ENCODE measurements at places on chromosomes 1 and 21. TPM values are rescaled to one million over a fixed set of nuclear protein-coding genes. Genes with fewer than 3 reads are reported as not detected.
A peak's percentile ranks its signal among the peaks of the same experiment; 100 is the strongest.

DNA sequence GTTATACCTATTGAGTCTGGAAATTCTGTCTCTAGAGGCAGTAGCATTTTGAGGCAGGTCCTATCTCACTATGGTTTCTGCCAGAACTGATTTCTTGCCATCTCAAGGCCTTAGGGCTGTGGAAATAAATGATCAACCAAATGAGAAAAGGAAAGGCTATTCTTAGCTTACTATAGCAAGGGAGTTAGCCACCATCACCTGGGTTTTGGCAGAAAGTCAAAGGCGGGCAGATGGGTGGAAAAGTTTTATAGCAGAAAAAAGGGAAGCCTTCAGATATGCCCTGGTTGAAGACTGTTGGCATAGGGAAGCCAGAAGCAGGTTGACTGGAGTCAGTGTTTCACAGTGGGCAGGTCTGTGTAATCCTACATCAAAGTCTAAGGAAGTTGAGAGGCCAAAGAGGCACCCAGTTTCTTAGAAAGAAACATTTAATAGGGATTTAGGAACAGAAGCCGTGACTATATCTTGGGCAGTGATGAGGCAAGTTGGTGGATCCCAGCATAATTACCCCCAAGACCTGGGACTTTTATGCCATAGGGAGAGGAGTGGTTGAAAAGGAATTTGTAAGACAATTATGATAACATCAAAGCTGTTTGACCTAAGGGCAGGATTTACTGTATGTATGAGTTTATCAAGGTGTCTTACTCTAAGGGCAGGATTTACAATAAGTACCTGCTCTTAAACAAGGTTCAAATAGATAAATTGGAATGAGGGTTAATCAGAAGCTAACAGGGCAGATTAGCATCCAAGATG, 29.7 kb downstream of the CTH start:
- DNase-seq = no peak

- no peak for DNase-seq
Observed at GRCh38 chr1:114524944-114525343, 13.9 kb upstream of the TRIM33 start.

DNA sequence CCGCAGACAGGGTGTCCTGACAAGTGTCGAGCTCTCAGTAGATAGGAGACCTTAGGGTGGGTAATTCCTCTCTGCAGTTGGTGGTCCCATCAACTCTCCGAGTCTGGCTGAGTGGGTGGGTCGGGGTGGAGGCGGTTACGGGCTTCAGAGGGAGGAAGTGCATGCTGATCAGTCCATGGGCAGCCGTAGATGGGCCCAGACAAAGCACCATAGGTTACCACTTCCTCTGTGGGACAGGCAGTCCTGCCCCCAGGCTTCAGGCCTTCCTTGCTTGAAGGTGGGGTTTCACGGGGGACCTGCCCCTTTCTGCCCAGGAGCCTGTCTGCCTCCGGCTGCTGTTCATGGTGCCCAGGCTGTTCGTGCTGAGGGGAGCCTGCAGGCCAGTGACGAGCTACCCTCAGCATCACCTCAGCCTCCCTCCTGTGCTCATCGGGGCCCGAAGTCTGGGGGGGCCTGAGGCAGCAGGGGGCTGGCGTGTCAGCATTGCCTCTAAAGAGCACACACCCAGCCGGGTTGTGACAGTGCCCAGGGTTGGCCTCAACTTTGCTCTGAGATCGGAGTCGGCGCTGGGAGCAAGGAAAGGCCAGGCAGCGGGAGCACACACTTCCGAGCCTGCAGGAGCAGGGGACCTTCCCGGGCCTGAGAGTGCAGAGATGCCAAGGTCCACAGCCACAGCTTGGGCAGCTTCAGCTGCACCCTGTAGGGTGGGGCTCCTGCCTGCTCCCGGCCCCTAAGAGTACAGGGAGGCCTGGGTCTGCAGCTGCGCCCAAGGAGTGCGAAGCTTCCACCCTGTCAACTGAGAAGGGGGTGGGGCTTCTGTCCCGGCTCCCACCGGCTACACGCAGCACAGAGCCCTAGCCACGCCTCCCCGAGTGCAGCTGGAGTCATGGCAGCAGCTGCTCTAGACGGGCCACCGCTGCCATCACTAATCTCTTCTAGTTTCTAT, 225.4 kb upstream of the NRIP1 start:
- DNase-seq = no peak

- no peak for DNase-seq
Observed at GRCh38 chr1:69110851-69111250, 456.9 kb upstream of the LRRC7 start.

GRCh38 chr1:40248412-40248811, 675 bp downstream of the TMCO2 start:
- no peak for DNase-seq

DNA sequence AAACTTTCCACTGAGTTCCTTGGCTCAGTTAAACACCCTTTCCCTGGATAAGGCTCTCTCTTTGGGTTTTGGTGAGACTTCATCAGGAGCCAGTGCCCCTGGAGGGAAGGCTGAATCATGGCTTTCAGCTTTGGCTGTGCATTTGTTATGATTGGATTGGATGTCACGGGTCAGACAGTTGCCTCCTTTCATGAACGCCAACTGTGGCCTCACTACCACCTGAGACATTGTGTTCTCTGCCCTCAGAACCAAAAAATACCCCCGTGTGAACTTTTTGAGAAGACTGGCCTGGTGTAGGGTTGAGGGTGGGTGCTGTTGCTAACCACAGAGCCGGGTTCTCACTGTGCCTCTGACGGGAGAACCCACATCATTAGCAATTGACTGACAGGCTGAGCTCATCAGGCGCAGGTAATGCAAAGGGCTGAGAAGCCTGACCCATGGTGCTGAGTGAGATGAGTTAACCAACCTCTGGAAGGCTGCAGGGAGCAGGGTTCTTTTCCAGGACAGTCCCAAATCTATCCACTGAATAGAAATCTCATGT, 65.6 kb downstream of the HHAT start:
- DNase-seq = no peak

GRCh38 chr1:41925712-41926111, 7.0 kb upstream of the HIVEP3 start:
- no peak for DNase-seq

GRCh38 chr1:174799136-174799479, 200.6 kb upstream of the CACYBP start:
- DNase-seq = no peak

GRCh38 chr1:35856964-35857363, 26.0 kb upstream of the AGO1 start:
- DNase-seq = no peak

GRCh38 chr1:155717041-155717440, 28.1 kb downstream of the DAP3 start:
- DNase-seq = peak; percentile 51

DNA sequence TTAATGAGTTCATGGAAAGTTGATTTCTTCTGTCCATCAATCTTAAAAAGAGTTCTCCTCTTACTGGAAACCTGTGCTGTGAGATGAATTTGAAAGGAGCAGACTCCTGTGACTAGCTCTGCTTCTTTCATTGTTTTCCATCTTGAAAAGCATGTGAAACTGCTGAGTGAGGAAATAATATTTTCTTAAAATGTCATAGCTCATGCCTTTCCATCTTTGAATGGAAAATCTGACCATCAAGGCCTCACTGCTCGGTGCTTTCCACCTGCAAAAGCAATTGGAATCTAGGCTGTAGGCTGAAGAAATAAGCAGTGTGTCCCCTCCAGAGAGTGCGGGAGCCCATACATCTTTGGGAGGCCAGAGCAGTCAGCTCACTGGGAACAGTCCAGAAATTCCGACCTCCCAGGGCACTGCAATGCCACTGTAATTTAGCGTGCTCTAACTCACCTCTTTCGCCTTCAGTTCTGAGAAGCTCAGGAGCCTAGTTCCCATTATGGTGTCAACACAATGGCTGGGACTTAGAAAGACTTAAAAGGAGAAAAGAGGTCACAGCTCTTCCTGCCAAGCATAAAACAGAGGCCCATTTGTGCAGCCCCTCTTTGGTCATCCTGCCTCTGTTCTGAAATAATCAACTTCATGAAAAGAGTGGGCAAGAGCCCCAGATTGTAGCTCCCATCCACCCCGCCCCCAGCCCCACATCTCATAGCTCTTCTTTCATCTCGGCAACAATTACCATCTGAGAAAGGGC, 50.4 kb upstream of the F3 start:
- DNase-seq = no peak

DNA sequence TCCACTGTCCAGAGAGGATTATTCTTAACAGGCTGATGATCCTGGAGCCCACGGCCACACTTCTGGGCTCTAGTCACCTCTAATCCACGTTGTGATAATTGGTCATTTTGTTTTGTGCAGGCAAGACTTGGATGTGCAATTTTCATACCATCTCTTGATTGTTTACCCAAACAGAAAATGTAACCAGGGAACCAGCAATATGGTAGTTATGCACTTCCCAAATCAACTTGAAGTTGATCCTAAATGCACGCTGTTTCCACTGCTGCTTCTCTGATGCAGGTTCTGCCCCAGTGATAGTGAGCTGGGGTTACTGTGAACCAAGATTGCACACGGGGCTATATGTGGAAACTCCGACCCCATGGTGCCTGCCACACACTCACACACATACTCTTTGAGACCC, 14.7 kb upstream of the KCNJ15 start:
- no peak for DNase-seq

DNA sequence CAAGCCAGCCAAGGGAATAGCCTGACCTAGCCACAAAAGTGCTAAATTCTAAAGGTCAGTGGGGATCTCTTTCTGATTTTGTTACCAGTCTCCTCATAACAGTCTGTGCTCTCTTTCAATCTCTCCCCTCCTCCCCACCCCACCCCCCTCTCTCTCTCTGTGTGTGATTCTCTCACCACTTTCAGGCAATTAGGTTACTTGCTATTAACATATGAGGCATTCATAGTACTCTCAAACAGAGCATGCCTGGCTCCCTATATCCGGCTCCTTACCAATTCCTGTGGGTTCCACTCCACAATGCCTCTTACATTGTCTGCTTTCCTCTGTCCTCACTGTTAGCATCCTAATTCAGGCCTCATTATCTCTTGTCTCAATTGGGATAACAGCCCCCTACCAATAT, 464.3 kb upstream of the DEPDC1 start:
- DNase-seq = no peak

DNA sequence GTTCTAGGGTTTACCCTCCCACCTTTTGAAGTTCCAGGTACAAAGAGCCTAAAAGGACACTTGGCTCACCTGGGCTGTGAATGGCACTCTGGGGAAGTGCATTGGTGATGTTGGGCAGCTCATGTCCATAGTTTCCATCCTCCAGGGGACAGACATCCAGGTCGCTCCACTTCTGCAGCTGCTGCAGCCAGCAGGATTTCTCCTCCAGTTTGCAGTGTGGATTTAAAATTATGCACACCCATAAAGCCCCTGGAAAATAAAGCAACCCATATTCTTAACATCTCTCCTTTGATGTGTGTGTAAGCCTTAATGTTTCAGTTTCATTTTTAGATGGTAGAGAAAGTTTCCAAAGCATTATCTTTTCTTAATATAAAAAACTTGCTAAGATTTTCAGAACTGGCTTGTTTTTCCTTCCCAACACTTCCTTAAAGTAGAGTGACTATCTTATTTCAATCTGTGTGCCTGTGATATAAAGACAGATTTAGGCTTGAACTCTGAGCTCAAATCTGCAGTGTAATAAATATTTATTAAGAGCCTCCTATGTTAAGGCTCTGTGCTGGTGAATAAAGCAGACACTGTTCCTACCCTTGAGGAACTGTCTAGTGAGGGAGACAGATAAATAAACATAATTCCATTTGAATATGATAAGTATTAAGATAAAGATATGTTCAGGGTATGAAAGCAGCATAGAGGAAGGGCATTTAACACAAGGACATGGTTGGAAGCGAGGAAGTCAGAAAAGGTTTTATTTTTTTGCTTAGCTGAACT, 39.1 kb downstream of the UROD start:
- DNase-seq = peak; percentile 15

GRCh38 chr1:107073493-107073892, 17.0 kb downstream of the PRMT6 start:
- DNase-seq = no peak

Gene KPRP
- not detected for total RNA-seq

Gene AMY1A
- total RNA-seq = not detected

Gene FGGY
- 38.5 TPM for total RNA-seq

Gene TDRD10
- not detected for total RNA-seq

Gene LRRC8B
- total RNA-seq = 11.7 TPM

Gene B4GALT3
- total RNA-seq = 37.6 TPM

Gene DISC1
- total RNA-seq = 3.3 TPM

Gene MED8
- 30.0 TPM for total RNA-seq

Gene CFHR2
- total RNA-seq = not detected

Gene DMRTA2
- total RNA-seq = not detected

Gene PGBD5
- total RNA-seq = not detected

Gene MX1
- total RNA-seq = 61.8 TPM

Gene S100A7
- total RNA-seq = not detected

Gene CELA2A
- not detected for total RNA-seq

Gene NCAM2
- not detected for total RNA-seq

Gene CFHR1
- not detected for total RNA-seq

Gene FMO2
- total RNA-seq = not detected

Gene MAP3K21
- 3.7 TPM for total RNA-seq
